ENCODE measurements at places on chromosomes 12 and 14.

- peak; percentile 7 for DNase-seq
Measured at GRCh38 chr12:67593041-67593440, 55.5 kb upstream of the DYRK2 start.

GRCh38 chr14:45526715-45527549, 273.9 kb upstream of the MIS18BP1 start:
- no peak for DNase-seq

- DNase-seq, result no peak
Measured at GRCh38 chr14:64702493-64703394, 1.5 kb upstream of the PLEKHG3 start.

- DNase-seq, result no peak
Measured at GRCh38 chr14:100065942-100066574, 836 bp downstream of the EVL start.

- no peak for DNase-seq
Measured at GRCh38 chr14:33441633-33442032, 503.0 kb downstream of the NPAS3 start.

DNA sequence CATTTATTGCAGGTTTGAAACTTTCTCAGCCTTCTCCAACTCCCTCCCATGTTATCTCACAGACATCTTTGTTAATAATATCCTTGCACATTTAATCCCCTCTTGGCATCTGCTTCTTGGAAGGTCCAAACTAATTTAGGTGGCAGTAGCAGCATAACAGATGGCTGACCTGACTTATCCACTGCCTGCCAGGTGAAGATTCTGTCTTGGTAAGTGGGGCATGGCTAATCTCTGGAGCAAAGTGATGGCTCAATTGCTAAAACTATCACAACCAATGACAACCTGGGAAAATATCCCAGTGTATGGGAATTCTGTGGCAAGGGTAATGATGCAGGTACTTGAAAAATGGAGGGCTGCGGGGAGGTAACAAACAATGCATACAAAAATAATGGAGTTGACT, 58.2 kb upstream of the ALG10B start:
- no peak for DNase-seq

DNA sequence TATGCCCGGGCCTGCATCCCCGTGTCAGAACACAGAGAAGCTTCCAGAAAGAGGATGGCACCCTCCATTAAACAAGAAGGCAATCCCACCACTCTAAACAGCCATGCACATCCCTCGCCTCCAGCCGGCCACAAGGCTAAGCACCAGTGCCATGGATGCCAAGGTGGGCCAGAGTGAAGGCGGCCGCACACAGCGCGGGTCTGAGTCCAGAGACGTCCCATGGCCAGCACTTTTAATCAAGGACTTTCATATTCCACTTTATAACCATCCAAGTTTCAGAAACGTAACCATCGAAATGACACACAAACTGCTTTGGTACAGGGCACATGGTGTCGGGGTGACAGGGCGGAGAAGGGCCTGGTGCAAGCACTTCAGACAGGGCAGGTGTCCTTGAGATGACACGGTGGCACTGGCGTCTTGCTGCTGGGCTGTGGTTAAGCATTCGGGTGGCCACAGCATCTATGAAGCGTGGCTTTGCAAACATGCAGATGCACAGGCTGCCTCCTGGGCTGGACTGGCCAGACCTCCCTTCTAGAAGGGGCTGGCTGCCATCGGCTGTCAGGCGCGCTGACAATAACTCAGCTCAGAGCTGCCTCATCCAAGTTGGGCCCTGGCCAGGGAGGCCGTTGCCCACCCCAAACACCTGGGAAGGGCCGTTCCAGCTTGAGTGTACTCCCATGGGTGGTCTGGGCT, 117.2 kb downstream of the RFLNA start:
- no peak for DNase-seq

- no peak for DNase-seq
Measured at GRCh38 chr14:65976761-65977404, 509.3 kb upstream of the CCDC196 start.

- no peak for DNase-seq
Measured at GRCh38 chr12:123369229-123369628, 4.6 kb upstream of the SBNO1 start.

DNA sequence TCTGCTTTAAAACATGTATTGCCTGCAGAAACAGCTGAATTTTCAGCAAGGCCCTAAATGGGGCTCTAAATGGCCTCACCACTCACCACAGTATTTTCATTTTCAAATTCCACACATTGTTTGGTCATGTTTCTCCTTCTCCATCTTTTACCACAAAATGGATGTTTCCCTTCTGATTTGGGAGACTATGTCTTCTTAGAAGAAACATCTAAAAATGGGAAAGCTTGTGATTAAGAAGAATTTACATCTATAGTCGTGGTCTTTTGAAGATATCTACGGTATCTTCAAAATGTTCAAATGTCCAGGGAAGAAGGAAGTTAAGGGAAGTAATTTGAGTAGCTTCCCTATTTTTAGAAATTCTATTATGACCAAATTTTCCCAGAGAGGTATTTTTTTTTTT, 20.7 kb upstream of the TUBA1C start:
- DNase-seq, result no peak

GRCh38 chr14:101476258-101476915, 84.9 kb upstream of the DIO3 start:
- no peak for DNase-seq

DNA sequence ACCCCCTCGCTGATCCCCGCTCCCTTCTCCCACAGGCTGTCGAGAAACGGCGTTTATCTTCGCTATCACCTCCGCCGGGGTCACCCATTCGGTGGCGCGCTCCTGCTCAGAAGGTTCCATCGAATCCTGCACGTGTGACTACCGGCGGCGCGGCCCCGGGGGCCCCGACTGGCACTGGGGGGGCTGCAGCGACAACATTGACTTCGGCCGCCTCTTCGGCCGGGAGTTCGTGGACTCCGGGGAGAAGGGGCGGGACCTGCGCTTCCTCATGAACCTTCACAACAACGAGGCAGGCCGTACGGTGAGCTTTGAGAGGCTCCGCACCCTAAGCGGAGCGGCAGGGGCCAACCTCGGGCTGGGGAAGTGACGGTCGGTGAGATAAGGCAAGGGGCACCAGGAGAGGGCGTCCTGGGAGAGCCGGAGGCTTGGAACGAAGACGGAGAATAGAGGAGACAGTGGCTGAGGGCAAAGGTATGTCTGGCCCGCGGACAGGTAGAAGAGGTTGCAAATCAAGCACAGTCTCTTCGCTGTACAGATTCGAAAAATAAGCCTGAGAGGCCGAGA, 2.3 kb downstream of the WNT1 start:
- no peak for DNase-seq

- DNase-seq, result peak; percentile 64
Measured at GRCh38 chr12:1936406-1937320, 18.2 kb upstream of the CACNA2D4 start.

DNA sequence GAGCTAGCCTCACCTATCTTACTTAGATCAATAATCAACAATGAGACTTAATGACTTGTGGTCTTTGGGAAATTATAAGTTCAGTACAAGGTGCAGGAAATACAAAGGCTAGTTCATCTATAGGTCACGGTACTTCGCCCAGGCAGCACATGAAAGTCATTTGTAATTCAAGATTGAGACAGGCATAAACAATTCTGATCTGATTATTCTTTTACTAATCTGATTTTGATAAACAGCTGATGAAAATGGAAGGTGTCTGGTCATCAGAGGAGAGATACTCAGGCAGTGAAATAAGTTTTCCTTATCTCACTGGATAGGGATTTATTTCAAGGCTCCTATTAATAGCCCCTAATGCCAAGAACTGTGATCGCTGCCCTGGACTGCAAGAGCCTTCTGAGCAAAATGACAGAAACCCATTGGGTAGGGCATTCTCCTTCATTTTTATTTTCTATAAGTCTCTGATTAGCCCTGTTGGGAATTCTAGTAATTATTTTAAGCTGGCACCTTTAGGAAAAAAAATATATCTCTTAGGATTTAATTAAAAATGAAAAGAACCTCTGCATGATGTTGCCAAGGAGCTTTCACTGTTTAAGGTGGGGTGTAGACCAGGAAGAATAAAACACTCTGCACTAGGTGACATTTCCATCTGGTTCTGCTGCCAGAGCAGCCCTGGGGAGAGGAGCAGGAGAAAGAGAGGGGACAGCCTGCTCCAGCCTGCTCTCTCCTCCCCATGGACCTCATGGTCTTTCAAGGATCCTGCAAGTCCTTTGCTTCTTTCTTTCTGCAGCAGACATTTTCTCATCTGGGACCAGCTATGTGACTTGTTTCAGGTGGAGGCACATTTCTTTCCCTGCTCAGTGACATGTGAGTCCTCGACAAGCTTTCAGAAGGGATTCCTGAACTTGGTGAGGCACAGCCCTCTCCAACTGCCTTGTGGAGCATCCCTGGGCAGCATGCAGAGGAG, 44.8 kb downstream of the SSPN start:
- DNase-seq, result no peak

- DNase-seq, result no peak
Measured at GRCh38 chr12:82440885-82441284, 82.6 kb downstream of the METTL25 start.

- DNase-seq, result no peak
Measured at GRCh38 chr14:86570371-86570770, 1040.4 kb downstream of the FLRT2 start.

DNA sequence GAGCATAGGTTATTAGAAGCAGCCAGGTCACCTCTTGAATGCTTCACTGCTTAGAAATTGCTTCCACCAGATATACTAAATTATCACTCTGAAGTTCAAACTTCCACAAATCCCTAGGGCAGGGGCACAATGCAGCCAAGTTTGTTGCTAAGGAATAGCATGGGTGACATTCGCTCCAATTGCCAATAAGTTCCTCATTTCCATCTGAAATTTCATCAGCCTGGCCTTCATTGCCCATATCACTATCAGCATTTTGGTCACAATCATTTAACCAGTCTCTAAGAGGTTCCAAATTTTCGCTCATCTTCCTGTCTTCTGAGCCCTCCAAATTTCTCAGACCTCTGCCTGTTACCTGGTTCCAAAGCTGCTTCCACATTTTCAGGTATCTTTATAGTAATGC, 356.1 kb downstream of the DAD1 start:
- no peak for DNase-seq
